Activated naive CD8-positive, alpha-beta T cell treated with anti-CD3 and anti-CD28 coated beads, Interleukin-2, amount 10 ng/mL, durations not matched to agents 7 days and 5 days (primary cell): ENCODE measurements at places on chromosomes 6 and 20. TPM values are rescaled to one million over a fixed set of nuclear protein-coding genes. Genes with fewer than 3 reads are reported as not detected.

The PSORS1C2 gene
- total RNA-seq: not detected

The DOK5 gene
- not detected for total RNA-seq

The CDYL gene
- 44.0 TPM for total RNA-seq

- DNase-seq: no peak
Measured at GRCh38 chr20:57059055-57059596, 207.3 kb downstream of the BMP7 start.

GRCh38 chr6:163728442-163729126 lies 314.1 kb downstream of the QKI start:
- DNase-seq: no peak

DNA sequence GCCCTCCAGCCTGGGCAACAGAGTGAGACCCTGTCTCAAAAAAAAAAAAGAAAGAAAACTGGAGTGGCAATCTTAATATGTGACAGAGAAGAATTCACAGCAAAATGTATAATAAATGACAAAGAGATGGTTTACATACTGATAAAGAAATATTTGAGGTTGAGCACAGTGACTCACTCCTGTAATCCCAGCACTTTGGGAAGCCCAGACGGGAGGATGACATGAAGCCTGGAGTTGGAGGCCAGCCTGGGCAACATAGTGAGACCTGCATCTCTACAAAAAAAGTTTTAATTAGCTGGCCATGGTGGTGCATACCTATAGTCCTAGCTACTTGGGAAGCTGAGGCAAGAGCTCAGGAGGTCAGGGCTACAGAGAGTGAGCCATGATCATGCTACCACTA lies 12.4 kb upstream of the DEFB118 start:
- DNase-seq: no peak

GRCh38 chr6:96794980-96795379 lies 42.3 kb downstream of the GPR63 start:
- no peak for DNase-seq

- DNase-seq: no peak
Measured at GRCh38 chr6:84249724-84250123, 22.3 kb upstream of the CEP162 start.

DNA sequence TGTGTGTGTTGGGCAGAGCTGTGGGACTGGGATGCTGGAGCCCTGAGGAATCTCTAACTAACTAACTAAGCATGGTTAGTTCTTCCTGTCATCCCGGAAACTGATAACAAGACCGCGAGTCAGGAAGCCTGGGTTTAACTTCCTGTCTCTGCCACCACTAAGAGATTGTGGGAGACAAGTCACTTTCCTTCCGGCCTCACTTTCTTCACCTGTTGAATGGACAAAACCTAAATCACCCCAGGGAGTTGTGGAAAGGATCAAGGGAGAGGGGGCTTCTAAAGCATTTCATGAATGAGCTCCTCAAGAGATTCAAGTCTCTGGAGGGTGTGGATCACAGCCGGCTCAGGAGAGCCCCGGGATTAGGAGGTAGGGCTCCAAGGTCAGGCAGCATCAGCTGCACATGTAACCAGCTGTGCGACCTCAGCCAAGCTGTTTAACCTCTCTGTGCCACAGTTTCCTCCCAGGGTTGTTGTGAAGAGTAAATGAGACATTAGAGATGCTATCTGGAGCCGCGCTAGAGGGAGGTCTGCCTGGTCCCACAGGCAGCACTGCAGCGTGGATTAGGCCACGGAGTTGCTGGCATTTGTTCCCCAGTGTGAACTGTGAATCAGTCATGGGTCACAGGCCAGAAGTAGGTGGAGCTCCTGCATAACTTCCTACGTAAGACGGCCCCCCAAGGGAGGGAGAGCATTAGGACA lies 105.1 kb downstream of the TOX2 start:
- peak; percentile 63 for DNase-seq

- DNase-seq: no peak
Measured at GRCh38 chr6:99871641-99872040, 122.4 kb downstream of the MCHR2 start.

DNA sequence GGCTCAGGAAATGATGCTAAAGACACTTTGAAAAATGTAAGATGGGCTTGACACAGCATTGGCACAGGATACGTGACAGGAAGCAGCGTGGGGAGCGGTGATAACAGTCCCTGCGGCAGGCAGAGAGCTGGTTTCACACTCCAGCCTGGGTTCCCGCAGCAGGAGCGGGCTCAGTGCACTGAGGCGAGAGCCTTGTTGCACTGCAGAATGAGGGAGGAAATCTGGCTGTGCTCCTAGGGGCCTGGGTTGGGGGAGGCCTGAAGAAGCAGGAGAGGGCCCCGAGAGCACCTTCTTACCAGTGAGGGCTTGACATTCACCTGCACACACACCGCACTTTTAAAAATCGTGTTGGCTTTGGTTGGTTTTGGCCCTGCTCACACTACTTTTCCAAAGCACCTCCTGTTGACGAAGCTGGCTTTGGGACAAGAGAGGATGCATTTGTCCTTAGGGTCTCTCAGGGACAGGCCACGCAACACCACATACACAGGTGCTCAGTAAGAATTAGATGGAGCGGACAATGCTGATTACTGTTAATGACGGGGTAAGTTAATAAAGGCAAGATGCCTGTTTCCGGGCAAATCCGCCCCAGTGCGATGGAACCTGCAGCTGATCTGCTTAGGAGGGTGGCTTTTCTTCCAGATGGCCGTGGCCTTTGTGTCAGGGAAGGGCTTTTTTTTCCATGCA lies 49.4 kb upstream of the ARMC2 start:
- DNase-seq: peak; percentile 67

GRCh38 chr6:112938650-112939049 lies 591.5 kb downstream of the RFPL4B start:
- no peak for DNase-seq

- DNase-seq: no peak
Measured at GRCh38 chr20:49969234-49969633, 13.5 kb upstream of the SNAI1 start.
